ENCODE measurements at places on chromosomes 5 and 9.

DNA sequence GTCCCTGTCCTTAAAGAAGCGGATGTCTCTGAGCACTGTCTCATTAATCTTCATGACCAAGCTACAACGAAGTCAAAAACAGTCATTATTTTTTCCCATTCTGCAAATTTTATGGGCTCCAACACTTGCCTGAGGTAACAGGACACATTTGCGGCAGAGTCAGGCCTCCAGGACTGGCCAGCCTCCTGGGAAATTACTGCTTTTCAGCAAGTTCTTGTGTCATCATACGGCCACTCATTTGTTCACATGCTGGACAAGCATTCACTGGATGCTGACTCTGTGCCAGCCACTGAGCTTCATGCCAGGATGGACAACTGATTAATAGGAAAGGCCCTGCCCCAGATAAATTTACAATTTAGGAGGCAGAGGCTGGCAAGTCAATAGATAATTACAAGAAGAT lies 305.7 kb downstream of the ACTL7B start:
- DNase-seq = no peak

DNA sequence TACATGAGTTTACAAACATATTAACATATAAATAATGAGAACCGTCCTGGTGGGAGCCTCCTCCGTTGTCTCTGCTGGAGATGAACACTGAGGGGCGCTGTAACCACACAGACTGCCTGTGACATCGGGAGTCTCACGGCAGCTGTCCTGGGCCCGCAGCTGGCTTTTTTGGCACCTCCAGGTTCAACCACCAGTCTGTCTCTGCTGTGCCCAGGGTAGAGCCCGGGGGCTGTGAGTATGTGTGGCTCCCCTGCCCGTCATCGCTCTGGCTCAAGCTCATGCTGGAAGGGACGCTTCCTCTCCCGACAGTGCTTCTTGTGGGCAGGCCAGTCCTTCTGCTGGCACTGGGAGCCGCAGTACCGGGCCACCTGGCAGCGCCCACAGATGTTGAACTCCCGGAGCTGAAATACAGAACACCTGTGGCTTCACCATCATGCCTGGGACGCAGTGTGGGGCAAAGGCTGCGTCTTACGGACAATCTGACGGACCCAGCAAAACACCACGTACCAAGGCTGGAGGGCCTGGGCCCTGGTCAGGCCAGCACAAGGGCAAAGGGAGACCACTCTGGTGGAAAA lies 3.6 kb upstream of the DPH7 start:
- no peak for DNase-seq

DNA sequence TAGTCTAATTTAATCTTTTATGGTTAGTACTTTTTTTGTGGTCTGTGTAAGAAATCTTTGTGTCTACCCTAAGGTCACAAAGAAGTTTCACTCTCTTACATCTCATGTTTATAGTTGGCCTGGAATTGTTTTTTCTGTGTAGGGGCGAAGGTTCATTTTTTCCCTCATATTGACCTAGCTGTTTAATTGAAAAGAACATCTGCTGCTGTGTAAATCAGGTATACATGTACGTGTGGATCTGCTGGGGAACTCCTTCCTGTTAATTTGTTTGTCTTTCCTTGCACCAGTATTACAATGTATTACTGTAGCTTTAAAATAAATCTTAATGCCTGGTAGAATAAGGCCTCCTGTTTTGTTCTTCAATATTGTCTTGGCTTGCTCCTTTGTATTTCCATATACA lies 37.8 kb downstream of the EXOSC2 start:
- DNase-seq = no peak

DNA sequence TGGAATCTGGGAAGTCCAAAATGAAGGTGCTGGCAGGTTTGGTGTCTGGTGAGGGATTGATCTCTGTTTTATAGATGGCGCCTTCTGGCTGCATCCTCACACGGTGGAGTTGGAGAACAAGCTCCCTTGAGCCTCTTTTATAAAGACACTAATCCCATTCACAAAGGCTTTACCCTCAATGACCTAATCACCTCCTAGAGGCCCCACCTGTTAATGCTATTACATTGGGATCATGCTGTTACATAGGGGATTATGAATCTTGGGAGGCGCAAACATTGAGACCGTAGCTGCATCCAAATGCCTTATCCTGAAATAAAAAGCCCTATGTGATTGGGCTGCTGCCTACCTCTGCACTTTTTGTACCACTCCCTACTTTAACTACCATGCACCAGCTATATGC lies 197.1 kb upstream of the HMHB1 start:
- no peak for DNase-seq

- no peak for DNase-seq
These were observed 75.9 kb downstream of the SPRY4 start for GRCh38 chr5:142248853-142249462.

GRCh38 chr5:110909415-110909814 lies 162.1 kb upstream of the TSLP start:
- no peak for DNase-seq

DNA sequence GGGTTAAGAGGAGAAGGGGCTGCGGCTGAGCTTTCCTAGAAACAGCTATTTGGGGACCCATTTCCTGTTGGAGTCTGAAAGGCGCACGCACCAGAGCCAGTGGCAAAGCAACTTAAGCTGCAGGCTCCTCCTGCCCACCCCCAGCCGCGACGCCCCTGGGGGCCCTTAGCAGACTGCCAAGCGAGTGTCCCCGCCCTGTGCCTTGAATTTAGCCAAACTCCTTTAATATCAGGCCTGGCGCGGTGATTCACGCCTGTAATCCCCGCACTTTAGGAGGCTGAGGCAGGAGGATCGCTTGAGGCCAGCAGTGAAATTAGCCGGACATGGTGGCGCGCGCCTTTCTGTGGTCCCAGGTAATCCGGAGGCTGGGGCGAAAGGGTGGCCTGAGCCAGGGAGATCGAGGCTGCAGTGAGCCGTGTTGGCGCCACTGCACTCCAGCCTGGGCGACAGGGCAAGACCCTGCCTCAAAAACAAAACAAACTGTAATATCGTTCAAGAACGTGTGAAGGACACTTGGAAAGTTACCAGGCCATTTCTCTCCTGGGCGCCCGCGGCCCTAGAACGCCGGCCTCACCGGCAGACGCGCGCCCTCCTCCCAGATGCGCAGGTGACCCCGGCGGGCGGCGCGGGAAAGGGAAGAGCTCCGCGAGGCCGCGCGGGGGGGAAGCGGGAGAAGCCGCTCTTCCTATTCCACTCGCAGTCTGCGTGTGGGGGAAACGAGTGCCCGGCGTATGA lies 1.0 kb upstream of the F2R start:
- no peak for DNase-seq

- DNase-seq = no peak
These were observed 4.9 kb downstream of the EDIL3 start for GRCh38 chr5:84379749-84380148.

GRCh38 chr9:114449236-114449635 lies 56.0 kb downstream of the WHRN start:
- DNase-seq = no peak

DNA sequence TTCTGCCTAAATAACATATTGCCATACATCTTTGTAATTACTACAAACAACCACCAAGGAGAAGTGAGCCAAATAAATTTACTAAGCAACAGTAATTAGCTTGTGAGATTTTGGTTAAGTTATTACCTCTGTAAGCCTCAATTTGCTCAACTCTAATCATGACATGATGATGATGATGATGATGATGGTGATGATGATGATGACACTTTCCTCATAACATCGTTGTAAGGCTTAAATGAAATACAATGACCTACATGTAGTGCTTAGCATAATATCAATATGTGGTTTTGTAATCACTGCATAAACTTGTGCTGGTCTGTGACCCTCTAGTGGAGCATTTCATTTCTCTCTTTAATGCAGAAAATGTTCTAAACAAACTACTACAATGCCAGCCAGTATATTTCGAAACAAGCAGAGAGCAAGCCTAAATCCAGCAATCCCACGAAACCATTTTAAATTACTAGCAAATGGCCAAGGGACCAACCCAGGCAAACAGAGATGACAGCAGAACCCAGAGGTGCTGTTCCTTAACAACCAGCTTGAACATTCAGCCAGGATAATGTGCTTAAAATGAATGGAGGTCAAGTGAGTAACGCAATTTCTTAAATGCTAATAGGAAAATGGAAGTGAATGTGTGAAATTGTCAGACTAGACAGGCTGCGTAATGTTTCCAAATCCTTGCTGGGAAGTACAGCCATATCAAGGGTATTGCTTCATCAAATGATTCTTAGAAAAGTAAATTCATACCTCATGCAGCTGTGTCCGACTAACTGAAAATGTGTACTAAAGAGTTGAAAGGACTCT lies 281.9 kb upstream of the PUM3 start:
- DNase-seq = no peak

DNA sequence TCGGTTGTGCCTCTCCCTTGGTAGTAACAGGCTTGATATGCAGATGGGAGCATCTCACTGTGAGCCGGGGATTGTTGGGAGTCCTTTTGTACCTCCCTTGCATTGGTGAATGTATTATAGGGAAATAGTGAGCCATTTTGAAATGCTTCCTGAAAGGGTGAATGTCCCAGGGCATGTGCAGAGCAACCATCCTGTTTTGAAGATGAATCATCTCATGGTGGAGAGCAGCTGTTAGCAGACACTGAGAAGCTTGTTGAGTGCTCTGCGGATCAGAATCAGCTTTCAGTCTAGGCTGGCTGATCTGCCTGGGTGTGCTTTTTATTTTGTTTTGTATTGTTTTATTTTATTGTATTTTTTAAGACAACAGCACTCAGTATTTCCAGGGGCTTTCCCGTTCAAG lies 29.7 kb downstream of the SLC36A1 start:
- no peak for DNase-seq

- no peak for DNase-seq
These were observed 4.5 kb downstream of the PSAT1 start for GRCh38 chr9:78301466-78301865.

DNA sequence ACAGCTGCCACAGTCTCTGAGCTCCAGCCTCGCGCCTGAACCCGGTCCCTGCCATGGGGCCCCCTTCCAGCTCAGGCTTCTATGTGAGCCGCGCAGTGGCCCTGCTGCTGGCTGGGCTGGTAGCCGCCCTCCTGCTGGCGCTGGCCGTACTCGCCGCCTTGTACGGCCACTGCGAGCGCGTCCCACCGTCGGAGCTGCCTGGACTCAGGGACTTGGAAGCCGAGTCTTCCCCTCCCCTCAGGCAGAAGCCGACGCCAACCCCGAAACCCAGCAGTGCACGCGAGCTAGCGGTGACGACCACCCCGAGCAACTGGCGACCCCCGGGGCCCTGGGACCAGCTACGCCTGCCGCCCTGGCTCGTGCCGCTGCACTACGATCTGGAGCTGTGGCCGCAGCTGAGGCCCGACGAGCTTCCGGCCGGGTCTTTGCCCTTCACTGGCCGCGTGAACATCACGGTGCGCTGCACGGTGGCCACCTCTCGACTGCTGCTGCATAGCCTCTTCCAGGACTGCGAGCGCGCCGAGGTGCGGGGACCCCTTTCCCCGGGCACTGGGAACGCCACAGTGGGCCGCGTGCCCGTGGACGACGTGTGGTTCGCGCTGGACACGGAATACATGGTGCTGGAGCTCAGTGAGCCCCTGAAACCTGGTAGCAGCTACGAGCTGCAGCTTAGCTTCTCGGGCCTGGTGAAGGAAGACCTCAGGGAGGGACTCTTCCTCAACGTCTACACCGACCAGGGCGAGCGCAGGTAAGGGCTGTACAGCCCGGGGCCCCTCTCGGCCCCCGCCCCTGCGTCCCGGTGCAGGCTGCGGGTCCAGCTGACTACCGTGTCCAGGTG lies 509 bp downstream of the LVRN start:
- DNase-seq = no peak

- no peak for DNase-seq
These were observed 193.9 kb downstream of the ICE1 start for GRCh38 chr5:5616247-5616895.

DNA sequence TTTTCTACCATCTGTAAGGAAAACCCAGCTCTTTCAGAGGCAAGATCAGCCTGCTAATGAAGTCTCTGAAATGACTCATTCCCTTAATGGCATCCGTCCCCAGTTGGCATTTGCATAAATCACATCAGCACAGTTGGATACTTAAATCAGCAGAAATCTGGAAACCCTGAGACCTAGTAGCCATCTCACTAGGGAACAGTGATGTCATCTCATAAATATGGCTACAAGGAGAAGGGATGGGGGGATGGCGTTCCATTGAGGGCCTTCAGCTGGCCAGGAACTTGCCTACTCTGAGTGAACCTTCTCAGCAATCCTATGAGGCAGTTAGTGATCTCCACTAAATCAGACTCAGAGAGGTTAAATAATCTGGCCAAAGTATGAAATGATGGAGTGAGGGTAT lies 81.8 kb downstream of the CMYA5 start:
- DNase-seq = no peak

DNA sequence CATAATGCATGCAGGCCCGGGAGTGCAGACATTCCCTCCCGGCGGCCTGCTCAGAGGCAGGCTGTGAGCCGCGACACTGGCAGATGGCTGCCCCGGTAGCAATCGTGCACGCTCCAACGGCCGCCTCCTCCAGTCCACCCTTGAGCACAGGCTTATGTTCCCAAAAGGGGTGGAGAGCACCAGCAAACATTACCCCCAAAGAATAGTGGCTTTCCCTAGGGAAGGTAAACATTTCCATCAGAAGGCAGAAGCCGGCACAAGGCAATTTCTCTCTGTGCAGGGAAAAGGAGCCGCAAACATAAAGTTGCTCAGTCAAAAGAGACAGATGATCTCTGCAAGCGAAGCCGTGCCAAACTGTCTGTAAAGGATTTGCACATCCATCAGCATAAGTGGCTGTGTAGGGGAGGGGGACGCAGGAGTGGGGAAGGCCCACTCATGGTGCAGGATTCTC lies 92.5 kb downstream of the SIL1 start:
- no peak for DNase-seq

- no peak for DNase-seq
These were observed 779 bp downstream of the PKN3 start for GRCh38 chr9:128702949-128703615.

DNA sequence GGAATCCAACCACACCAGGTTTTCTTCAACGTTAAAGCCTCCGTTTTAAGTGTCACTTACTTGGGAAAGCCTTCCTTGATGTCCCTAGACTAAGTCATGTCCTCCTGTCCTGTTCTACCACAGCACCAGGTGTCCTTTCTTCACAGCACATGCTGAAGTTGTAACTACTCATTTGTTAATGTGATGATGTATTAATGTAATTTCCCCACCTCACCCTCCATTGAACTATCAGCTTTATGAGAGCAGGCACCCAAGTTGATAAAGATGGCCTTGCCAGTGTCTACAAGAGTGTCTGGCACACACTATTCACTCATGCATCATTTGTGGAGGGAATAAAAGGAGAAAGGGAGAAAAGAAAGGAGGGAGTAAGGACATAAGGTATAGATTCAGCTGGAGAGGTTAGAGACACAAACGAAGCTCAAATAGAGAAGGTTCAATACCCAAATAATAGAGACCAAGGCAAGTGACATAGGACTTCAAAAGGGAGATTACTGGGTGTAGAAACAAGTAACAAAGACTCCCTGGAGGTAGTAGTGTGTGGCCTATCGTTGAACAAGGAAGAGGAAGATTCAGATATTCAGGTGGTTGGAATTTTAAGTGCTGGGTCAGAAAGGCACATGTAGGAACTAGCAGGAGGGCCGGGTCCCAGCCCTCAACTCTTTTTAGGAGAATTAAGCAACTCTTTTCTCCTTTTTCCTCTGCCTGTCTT lies 6.6 kb downstream of the ITK start:
- DNase-seq = no peak

- DNase-seq = no peak
These were observed 58.0 kb downstream of the TMEM215 start for GRCh38 chr9:32841314-32841713.

- no peak for DNase-seq
These were observed 54.0 kb upstream of the ALDH1B1 start for GRCh38 chr9:38338342-38339018.

GRCh38 chr9:90943341-90943740 lies 141.7 kb downstream of the SYK start:
- no peak for DNase-seq
